ENCODE measurements at places on chromosomes 7 and 10.

- peak; percentile 63 for DNase-seq
Measured at GRCh38 chr7:36487756-36488336, 98.2 kb downstream of the ANLN start.

DNA sequence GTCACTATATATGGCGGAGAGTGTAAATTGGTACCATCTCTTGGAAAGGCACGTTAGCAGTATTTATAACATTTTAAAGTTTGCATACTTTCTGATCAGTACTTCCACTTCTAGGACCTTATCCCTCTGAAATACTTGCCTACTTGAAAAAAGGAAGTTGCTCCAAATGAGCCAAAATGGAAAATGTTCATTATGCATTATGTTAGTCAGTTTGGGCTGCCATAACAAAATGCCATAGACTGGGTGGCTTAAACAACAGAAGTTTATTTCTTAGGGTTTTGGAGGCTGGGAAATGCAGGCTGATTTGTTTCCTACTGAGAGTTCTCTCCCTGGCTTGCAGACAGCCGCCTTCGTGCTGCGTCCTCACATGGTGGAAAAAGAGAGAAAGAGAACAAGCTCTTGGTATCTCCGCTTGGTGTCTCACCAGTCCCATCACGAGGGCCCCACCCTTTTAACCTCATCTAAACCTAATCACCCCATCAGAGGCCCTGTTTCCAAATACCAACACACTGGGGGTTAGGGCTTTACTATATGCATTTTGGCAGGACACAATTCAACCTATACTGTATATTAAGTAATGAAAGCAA is 6.9 kb downstream of the SNX10 start:
- no peak for DNase-seq

- DNase-seq, result no peak
Measured at GRCh38 chr7:24384362-24385030, 100.5 kb downstream of the NPY start.

- DNase-seq, result peak; percentile 42
Measured at GRCh38 chr10:15348579-15348978, 22.5 kb downstream of the FAM171A1 start.

GRCh38 chr10:60967854-60968484 is 24.0 kb upstream of the RHOBTB1 start:
- no peak for DNase-seq

GRCh38 chr7:124462249-124462648 is 303.3 kb downstream of the GPR37 start:
- DNase-seq, result no peak

DNA sequence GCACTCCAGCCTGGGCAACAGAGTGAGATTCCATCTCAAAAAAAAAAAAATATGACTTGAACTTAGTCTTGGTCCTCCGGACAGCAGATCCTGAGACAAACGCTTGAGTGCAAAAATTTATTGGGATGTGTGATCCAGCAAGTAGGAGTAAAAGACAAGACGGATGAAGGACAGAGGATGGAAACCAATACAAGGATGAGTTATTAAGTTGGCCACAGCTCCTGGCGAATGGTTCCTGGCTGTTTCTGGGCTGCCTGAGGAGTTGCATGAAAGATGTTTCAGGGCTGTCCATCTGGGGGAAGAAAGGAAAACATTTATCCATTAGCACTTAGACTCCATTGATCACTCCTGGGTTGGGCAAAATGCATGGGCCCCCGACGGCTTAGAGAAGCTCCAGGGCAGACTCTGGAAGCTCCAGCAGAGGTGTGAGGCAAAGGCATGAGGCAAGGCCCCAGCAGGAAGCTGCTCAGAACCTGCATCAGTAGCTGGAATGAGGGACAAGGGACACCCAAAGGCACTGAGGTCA is 98.3 kb upstream of the ZNF438 start:
- DNase-seq, result no peak

DNA sequence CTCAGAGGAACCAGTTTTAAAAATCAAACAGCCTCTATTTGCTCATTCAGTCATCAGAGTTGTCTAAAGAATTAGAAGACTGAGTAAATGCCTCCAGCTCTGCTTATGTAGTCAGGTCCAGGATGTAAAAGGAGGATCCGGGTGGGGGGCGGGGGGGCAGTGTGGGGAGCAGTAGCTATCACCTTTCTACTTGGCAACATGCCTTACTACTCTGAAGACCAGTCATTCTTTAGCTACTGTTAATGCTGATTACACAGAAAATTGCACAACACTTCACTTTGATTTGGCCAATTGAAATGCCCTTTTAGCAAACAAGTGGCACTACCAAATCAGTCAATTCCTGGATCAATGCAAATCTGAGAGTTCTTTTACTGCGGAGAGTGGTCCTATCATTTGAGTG is 164.2 kb downstream of the NXPH1 start:
- DNase-seq, result no peak

DNA sequence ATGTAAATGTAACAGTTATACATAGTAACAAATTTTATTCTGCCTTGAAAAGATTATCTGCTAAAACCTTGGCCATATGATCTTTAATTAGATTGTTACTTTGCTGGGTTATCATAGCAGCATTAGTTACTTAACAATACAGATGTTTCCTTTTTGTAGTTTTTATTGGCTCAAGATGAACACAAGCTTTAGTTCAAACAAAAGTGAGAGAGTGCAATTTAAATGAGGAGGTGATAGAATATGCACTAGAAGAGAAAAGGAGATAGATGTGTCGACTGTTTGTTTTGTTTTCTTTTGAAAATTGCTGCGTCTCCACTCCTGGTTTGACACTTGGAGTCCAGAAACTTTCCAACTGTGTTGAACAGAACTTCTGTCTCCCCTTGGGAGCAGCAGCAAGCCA is 91.4 kb upstream of the CAV2 start:
- no peak for DNase-seq

DNA sequence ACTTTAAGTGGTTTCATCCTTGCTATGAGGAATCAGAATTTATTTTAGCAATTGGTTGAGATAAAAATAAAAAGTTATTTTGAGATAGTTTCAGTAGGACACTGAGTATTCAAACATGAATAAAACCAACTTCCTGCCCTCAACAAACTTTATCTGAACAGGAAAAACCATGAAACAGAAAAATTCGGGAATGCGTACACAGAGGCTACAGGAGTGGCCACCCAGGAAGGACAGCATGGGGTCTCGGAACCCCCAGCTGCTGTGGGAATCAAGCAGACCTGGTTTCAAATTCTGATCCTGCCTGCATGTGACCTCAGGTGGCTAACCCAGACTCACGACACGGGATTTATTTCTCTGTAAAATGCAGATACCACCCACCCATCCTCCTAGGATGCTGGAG is 49.0 kb upstream of the GRID1 start:
- DNase-seq, result no peak

GRCh38 chr10:29634764-29635625 is at the start of gene SVIL:
Gene SVIL, minus strand, starts transcription at chr10:29634971. Its CDS starts 79,913 bp downstream, at chr10:29555058.
- DNase-seq, result peak; percentile 20

- DNase-seq, result no peak
Measured at GRCh38 chr10:47071891-47072290, 160.7 kb downstream of the PTPN20 start.

DNA sequence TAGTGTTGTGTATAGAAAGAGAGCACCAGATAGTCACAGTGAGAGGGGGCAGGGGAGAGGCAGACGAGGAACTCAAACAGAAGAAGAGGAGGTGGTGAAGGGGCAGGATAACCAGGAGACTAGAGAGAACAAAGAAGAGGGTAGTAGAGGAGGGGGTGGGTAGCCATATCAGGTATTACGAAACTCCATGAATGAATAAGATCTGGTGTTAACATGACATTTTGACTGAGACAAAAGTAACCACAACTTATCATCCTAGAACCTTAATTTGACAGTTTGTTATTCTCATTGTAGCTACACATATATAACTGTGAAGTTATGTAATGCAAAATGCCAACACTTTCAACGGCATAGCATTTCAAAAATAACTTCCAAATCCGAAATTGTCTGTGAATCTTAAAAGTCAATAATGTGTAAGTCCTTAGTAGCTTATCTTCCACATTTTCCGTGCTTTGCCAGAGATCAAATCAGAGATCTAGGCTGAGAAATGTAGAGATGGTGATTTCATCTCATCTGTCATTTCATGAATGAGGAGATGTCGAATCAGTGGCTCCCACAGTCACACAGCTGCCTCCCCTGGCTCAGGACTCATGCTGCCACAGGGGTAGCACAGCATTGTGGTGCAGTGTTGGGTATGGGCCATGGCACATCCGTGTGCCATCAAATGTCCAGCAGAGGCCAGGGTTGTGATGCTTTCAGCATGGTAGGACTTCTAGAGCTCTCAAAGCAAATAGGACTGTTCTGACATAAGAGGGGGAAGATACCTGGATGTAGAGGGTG is 202.1 kb downstream of the HECW1 start:
- no peak for DNase-seq
